Neural crest cell (in vitro differentiated cells): ENCODE measurements at places on chromosomes 2 and 18. TPM values are rescaled to one million over a fixed set of nuclear protein-coding genes. Genes with fewer than 3 reads are reported as not detected.

SALL3 gene
- total RNA-seq: 9.0 and 9.1 TPM in 2 replicates

MIB1 gene
- total RNA-seq: 90.9 and 93.5 TPM in 2 replicates

POTEC gene
- total RNA-seq: not detected in 2 replicates

STAT4 gene
- total RNA-seq: 1.0 and 1.4 TPM in 2 replicates

LBX2 gene
- total RNA-seq: 0.28 TPM in 1 of 2 replicates, not detected in the other

GRCh38 chr2:69509011-69509749 is 71.9 kb upstream of the NFU1 start:
- no peak overlapping the region for H3K27ac ChIP-seq
- H3K27me3 ChIP-seq: no peaks in the 10 kb centered on the region
- no peak overlapping the region for H3K4me3 ChIP-seq
- no peak for DNase-seq
- H3K36me3 ChIP-seq: peaks cover 49% of the 10 kb centered on the region

DNA sequence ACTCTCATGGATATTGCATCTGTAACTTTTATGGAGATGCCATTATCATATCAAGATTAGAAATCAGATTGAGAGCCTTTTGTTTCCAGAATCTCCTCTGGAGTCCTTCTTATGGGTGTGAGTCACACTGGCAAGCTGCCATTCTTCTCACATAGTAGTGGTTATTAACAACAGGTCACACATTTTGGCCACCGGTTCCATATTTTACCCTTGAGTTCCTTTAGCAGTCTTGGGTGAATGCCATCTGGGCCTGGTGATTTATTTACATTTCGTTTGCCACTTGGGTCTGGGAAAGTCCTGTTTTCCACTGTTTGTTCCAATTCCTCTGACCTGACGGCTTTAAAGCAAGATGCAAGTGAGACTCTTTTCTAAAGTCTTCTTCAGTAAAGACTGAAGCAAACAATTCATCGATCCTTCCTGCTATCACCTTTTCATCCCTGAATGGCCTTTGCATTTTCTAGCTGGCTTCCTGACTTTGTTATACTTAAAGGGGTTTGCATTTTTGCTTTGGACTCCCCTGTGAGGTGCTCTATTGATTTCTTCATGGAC is 80.5 kb upstream of the CAVIN2 start:
- no peaks in the 10 kb centered on the region for H3K36me3 ChIP-seq
- peaks cover 32% of the 10 kb centered on the region for H3K4me1 ChIP-seq
- DNase-seq: no peak
- H3K27ac ChIP-seq: no peak overlapping the region
- H3K4me3 ChIP-seq: no peak overlapping the region

GRCh38 chr2:204039298-204039838 is 102.8 kb downstream of the ICOS start:
- H3K4me3 ChIP-seq: no peak overlapping the region
- peaks cover 2% of the 10 kb centered on the region for H3K27me3 ChIP-seq
- no peaks in the 10 kb centered on the region for H3K36me3 ChIP-seq
- no peak for DNase-seq

GRCh38 chr2:176729706-176730569 is 460.7 kb downstream of the MTX2 start:
- H3K4me1 ChIP-seq: no peaks in the 10 kb centered on the region
- no peaks in the 10 kb centered on the region for H3K36me3 ChIP-seq
- H3K27ac ChIP-seq: no peak overlapping the region
- DNase-seq: no peak

- peak overlapping the region; percentile 91 for H3K4me3 ChIP-seq
- no peaks in the 10 kb centered on the region for H3K36me3 ChIP-seq
- H3K27me3 ChIP-seq: no peaks in the 10 kb centered on the region
Observed at GRCh38 chr2:48529676-48530032, 300 bp upstream of the STON1 start.

DNA sequence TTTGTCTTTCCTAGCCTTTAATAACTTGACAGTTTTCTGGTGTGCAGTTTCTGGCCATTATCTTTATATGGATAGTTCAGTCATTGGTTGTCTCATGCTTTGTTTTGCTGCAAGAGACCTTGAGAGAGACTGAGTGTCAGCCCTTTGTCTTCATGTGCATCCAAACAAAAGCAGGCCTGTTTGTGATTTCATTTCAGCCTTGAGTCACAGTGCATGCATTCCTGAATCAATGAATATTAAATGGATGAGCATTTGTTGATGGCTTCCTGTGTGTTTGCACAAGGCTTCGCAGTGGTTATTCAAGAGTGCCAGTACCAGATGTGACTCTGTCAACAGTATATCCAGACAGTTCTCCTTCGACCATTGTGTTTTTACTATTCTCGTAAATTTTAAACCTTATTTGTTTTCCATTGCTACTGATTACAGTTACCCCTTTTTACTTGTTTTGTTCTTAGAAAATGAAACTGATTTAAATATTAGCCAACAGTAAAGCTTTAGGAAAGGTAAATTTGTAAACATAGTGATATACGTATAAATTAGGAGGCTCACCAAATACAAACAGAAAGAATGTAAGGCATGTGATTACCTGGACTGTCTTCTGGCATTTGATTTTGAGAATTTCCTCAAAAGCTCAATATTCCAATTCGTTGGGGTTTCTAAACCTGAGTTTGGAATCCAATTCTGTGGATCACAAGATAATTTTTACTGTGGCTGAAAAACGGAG is 319.8 kb downstream of the CTNNA2 start:
- no peaks in the 10 kb centered on the region for H3K27me3 ChIP-seq
- H3K4me3 ChIP-seq: peak overlapping the region; percentile 4
- DNase-seq: no peak

GRCh38 chr2:236242057-236242495 is 22.1 kb downstream of the ASB18 start:
- H3K27me3 ChIP-seq: peaks cover 40% of the 10 kb centered on the region
- no peak overlapping the region for H3K27ac ChIP-seq
- H3K4me1 ChIP-seq: peaks cover 32% of the 10 kb centered on the region
- no peak for DNase-seq

- H3K27me3 ChIP-seq: no peaks in the 10 kb centered on the region
- H3K4me3 ChIP-seq: no peak overlapping the region
- H3K36me3 ChIP-seq: peaks cover 2% of the 10 kb centered on the region
- no peak for DNase-seq
- no peak overlapping the region for H3K27ac ChIP-seq
- peaks cover 26% of the 10 kb centered on the region for H3K4me1 ChIP-seq
Observed at GRCh38 chr2:165407466-165407865, 62.0 kb upstream of the CSRNP3 start.

DNA sequence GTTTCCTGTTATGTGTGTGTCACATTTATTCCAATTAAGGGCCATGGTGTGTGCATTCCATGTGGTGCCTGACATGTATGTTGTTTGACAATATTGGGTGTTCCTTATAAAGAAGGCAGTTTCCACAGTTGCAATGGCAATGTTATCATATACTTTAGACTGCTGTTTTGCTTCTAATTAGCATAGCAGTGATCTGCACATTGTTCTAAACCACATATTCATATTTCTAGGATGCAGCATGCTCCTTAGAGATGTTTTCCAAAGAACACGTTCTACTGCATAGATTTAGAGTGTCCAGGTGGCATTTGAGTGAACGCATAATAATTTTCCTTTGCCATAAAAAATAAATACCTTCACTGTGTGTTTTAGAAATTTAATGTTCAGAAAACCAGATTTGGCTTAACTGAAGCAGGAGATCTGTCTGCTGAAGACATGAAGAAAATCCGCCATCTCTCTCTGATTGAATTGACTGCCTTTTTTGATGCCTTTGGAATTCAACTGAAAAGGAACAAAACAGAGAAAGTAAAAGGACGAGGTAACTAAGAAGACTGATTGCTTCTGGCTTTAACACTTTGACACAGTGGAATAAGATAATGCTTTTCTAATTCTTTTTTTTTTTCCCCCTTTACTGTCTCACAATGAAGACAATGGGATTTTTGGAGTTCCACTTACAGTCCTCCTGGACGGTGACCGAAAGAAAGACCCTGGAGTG is 143.7 kb downstream of the ARHGAP28 start:
- H3K27me3 ChIP-seq: no peaks in the 10 kb centered on the region
- DNase-seq: no peak
- peaks cover 12% of the 10 kb centered on the region for H3K4me1 ChIP-seq
- H3K27ac ChIP-seq: no peak overlapping the region
- peaks cover 2% of the 10 kb centered on the region for H3K36me3 ChIP-seq
- H3K4me3 ChIP-seq: no peak overlapping the region

DNA sequence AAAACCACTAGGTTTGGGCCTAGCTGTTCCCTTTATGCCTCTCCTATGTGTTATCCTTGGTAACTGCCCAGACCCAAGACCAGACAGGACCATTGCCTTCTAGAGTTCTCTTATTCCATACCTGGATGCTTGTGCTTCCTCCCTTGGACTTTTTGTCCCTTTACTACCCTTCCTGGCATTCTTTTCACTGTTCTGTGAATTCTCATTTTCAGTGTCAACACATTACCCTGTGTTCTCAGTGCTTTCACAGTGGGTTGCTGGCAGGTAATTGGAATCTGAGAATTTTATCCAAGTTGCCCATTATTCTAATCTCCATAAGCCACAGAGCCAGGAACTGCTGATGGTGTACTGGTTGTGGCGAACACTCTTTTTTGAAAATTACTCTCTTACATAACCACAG is 41.7 kb downstream of the ZDBF2 start:
- H3K36me3 ChIP-seq: peaks cover 27% of the 10 kb centered on the region
- no peak overlapping the region for H3K4me3 ChIP-seq
- no peak for DNase-seq

- H3K27ac ChIP-seq: no peak overlapping the region
- peaks cover 5% of the 10 kb centered on the region for H3K27me3 ChIP-seq
- H3K4me3 ChIP-seq: no peak overlapping the region
- peaks cover 29% of the 10 kb centered on the region for H3K4me1 ChIP-seq
- H3K36me3 ChIP-seq: no peaks in the 10 kb centered on the region
Observed at GRCh38 chr18:56870982-56871381, 219.8 kb downstream of the WDR7 start.

DNA sequence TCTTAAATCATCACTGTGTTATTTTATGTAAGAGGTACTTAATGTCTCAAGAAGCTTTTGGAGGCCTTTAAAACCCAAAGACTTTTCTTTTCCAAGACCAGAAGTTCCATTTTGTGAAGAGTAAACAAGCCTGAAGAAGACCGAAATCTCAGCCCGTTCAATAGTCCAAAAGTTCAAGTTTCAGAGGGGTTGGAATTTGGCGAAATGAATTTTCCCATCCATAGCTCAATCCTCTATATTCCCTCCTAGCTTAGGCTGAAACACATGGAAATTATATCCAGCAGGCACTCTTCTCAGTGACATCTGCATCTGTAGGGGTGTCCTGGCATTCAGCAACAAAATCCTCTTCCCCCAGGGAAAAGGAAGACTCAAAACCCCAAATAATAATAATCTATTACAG is 344.6 kb downstream of the ARHGAP15 start:
- H3K27me3 ChIP-seq: no peaks in the 10 kb centered on the region
- no peak overlapping the region for H3K27ac ChIP-seq
- no peak for DNase-seq
- no peak overlapping the region for H3K4me3 ChIP-seq

GRCh38 chr2:95314964-95315611 is 17.9 kb downstream of the KCNIP3 start:
- no peak overlapping the region for H3K4me3 ChIP-seq
- no peaks in the 10 kb centered on the region for H3K27me3 ChIP-seq
- H3K4me1 ChIP-seq: peaks cover 19% of the 10 kb centered on the region
- H3K36me3 ChIP-seq: no peaks in the 10 kb centered on the region

DNA sequence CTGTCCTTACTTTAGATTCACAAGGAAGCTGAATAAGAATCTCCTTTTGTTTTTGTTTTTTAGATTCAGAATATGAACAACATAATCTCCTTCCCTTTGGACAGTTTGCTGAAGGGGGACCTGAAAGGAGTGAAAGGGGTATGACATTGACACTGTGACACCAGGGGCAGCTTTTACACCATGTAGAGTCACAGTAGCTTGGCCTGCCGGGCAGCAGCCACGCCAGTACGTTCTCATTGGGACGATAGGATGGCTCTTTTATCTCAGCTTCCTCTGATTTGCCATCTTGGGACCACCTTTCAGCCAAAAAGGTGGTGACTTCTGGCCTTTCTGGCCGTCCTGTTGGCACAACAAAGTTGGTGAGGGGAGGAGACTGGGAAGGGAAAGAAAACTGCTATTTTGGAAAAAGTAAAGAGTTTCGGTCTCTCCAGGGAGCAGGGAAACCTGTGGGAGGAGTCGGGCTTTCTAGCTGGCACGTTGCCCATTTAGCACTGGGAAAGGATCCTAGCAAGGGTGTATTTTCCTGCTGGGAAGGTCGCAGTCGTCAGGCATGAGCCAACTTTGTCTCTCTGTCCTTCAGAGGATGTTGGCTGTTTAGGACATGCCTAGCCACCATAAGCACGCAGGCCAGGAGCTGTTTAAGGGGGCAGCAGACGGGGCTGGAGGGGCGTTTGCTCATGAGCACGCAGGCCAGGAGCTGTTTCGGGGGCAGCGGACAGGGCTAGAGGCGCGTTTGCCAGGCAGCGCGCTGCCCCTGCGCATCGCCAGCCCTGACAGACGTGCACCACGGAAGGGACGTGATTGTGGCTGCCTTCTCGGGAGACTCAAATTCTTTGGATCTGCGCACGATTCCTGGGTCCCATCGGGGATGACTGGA is 104.6 kb downstream of the ITGB1BP1 start:
- H3K4me3 ChIP-seq: no peak overlapping the region
- H3K36me3 ChIP-seq: peaks cover 7% of the 10 kb centered on the region
- no peaks in the 10 kb centered on the region for H3K27me3 ChIP-seq
- H3K27ac ChIP-seq: no peak overlapping the region
- no peak for DNase-seq
- peaks cover 4% of the 10 kb centered on the region for H3K4me1 ChIP-seq

DNA sequence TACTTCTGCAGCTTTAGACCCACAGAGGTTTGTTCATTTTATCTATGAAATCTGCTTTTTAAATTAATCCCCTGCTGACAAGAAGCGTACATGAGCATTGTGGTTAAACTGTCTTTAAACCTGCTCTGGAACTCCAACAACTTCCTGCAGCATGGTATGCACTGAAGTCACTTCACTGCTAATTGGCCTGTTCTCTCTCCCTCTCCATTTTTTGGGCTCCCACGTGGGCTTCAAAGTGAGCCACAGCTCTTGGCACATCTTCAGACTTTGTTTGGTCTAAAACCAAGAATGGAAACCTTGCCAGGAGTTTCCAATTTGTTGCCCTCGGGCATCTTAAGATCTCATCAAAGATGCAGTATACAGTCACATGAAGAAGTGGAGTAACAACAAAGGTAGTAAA is 311.4 kb downstream of the LRRTM1 start:
- H3K4me3 ChIP-seq: no peak overlapping the region
- no peak for DNase-seq
- no peaks in the 10 kb centered on the region for H3K36me3 ChIP-seq
- H3K27me3 ChIP-seq: no peaks in the 10 kb centered on the region
- H3K4me1 ChIP-seq: no peaks in the 10 kb centered on the region

DNA sequence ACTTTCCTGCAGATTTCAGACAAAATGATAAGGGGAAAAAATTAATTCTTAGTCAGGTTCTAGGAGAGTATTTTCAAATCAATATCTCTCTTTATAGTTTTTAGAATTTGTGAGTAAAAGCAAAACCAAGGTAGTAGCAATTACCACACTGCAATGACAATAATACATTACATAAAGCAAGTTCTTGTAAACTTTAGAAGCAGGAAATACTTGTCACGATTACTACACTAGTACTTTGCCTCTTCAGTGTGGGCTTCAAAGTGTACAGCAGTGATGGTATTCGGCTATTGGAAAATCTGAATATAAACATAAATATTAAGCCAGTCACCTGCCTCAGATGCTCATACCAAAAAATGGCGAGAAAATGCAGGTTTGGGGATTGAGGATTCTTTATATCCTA is 81.0 kb downstream of the ALPK2 start:
- H3K4me3 ChIP-seq: no peak overlapping the region
- H3K4me1 ChIP-seq: no peaks in the 10 kb centered on the region
- H3K36me3 ChIP-seq: no peaks in the 10 kb centered on the region
- H3K27me3 ChIP-seq: peaks cover 3% of the 10 kb centered on the region
- DNase-seq: no peak

- no peak overlapping the region for H3K27ac ChIP-seq
- no peaks in the 10 kb centered on the region for H3K36me3 ChIP-seq
- no peaks in the 10 kb centered on the region for H3K27me3 ChIP-seq
- DNase-seq: no peak
- H3K4me3 ChIP-seq: no peak overlapping the region
Observed at GRCh38 chr18:6793986-6794385, 64.5 kb downstream of the ARHGAP28 start.
